Tibial artery (tissue), 4 donors: ENCODE measurements at places on chromosomes 2 and 18.

DNA sequence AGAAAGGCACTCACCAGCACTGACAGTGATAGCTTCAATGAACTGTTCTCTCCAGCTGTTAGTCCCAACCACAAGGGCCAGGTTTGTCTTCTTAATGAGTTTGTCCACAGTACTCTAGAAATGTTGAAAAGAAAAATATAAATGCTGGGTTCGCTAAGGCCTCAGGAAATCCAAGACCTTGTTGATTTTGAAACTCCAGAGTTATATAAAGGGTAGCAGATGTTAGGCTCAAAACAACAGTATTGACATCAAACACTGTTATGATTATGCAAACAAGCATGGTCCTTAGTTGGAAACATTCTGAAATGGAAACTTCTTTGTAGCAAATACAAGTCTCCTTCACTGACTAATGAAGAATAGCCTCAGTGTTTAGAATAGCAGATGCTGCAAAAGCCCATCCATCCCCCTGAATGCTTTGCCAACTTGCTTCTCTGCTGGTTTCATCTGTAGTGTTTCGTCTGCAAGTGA lies 291.1 kb downstream of the SLC8A1 start:
- no peak overlapping the region for H3K4me3 ChIP-seq
- no peak for DNase-seq
- H3K27me3 ChIP-seq, result no peaks in the 10 kb centered on the region
- no peak overlapping the region for H3K27ac ChIP-seq

GRCh38 chr2:100944617-100945432 lies 57.3 kb upstream of the RPL31 start:
- H3K27ac ChIP-seq, result no peak overlapping the region
- H3K4me1 ChIP-seq, result no peaks in the 10 kb centered on the region
- H3K4me3 ChIP-seq, result no peak overlapping the region

DNA sequence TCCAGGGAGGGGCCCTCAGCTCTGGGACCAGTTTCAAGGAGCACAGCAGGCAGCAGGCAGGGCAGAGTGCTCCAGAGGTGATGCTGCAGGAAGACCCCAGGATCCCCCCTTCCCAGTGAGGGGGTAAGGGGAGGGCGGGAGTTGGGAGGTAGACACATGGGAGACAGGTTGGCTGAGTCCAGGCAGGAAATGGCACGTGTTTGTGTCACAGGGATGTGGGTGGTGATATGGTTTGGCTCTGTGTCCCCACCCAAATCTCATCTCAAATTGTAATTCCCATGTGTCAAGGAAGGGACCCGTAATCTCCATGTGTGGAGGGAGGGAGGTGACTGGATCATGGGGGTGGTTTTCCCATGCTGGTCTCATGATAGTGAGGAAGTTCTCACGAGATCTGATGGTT lies 25.2 kb upstream of the OTOS start:
- H3K27me3 ChIP-seq, result no peaks in the 10 kb centered on the region
- H3K36me3 ChIP-seq, result no peaks in the 10 kb centered on the region
- H3K27ac ChIP-seq, result no peak overlapping the region
- DNase-seq, result peak; percentile 47
- no peak overlapping the region for H3K4me3 ChIP-seq
- no peaks in the 10 kb centered on the region for H3K4me1 ChIP-seq

GRCh38 chr18:2135309-2135708 lies 436.0 kb downstream of the METTL4 start:
- H3K4me3 ChIP-seq, result no peak overlapping the region
- no peak for DNase-seq
- no peaks in the 10 kb centered on the region for H3K36me3 ChIP-seq
- no peak overlapping the region for H3K27ac ChIP-seq
- H3K4me1 ChIP-seq, result no peaks in the 10 kb centered on the region
- H3K27me3 ChIP-seq, result no peaks in the 10 kb centered on the region

DNA sequence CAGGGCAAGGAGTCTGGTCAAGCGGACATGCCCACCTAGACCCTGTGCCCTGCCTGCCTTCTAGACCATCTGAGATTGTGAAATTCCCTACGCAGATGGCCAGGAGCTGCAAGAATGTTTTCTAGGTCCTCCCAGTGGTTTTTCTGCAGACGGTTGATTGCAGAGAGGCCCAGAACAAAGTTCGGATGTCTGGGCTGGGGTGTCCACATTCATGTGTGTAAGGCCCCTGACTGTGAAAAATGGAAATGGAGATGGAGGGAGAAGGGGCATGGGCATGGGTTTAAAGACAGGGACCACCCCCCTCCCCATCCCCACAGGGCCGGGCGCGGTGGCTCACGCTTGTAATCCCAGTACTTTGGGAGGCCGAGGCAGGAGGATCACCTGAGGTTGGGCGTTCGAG lies 11.8 kb downstream of the ARHGAP25 start:
- H3K4me1 ChIP-seq, result no peaks in the 10 kb centered on the region
- DNase-seq, result no peak
- no peak overlapping the region for H3K27ac ChIP-seq
- no peak overlapping the region for H3K4me3 ChIP-seq
- no peaks in the 10 kb centered on the region for H3K27me3 ChIP-seq
- no peaks in the 10 kb centered on the region for H3K36me3 ChIP-seq

- peak overlapping the region; percentile 99 for H3K4me3 ChIP-seq
- peak overlapping the region; percentile 84 for H3K27ac ChIP-seq
- no peaks in the 10 kb centered on the region for H3K27me3 ChIP-seq
- no peak for DNase-seq
- H3K36me3 ChIP-seq, result no peaks in the 10 kb centered on the region
Measured at GRCh38 chr2:65055422-65056214, 598 bp upstream of the CEP68 start.

DNA sequence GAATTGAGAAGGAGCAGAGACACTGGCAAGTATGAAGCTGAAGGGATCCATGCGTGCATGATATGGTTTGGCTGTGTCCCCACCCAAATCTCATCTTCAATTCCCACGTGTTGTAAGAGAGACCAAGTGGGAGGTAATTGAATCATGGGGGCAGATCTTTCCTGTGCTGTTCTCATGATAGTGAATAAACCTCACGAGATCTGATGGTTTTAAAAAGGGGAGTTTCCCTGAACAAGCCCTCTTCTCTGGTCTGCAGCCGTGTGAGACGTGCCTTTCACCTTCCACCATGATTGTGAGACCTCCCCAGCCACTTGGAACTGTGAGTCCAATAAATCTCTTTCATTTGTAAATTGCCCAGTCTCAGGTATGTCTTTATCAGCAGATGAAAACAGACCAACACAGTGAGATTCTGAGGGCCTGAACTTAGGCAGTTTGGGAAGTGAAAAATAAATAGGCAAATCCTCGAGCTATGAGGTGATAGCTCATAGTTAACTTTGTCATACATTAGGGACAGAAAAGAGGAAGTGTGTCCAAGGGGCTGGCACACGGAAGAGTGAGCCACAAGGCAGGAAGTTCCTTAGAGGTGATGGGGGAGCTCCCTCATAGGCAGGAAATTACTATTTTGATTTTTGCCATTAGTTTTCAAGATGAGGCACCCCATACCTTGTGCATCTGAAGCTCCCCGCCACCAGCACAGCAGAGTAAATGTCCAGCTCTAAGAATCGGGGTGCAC lies 658.8 kb upstream of the ID2 start:
- no peaks in the 10 kb centered on the region for H3K27me3 ChIP-seq
- no peaks in the 10 kb centered on the region for H3K36me3 ChIP-seq
- DNase-seq, result no peak
- H3K4me1 ChIP-seq, result no peaks in the 10 kb centered on the region
- no peak overlapping the region for H3K4me3 ChIP-seq
- no peak overlapping the region for H3K27ac ChIP-seq

DNA sequence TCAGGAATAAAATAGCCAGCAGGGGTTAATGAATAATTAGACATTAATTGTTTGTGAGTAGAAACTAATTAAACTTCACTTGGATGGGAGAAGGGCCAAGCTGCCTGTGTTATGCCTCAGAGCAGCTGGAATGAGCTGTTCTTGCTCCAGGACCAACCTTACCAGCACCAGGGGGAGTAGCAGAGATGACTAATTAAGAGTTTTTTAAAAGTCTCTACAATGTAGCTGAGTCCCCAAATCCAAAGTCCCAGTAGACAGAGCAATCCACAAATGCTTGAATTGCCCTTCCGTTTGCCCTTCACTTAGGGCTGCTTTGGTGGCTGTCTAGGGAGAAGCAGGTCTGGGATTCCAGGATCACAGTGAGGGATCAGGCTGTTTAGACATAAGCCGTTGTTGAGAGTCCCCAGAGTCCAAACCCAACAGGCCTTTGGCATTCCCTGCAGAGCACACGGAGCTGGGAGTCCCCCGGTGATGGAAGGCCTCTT lies 59.4 kb downstream of the RHOB start:
- H3K36me3 ChIP-seq, result no peaks in the 10 kb centered on the region
- no peaks in the 10 kb centered on the region for H3K27me3 ChIP-seq
- H3K4me1 ChIP-seq, result no peaks in the 10 kb centered on the region
- no peak overlapping the region for H3K4me3 ChIP-seq

DNA sequence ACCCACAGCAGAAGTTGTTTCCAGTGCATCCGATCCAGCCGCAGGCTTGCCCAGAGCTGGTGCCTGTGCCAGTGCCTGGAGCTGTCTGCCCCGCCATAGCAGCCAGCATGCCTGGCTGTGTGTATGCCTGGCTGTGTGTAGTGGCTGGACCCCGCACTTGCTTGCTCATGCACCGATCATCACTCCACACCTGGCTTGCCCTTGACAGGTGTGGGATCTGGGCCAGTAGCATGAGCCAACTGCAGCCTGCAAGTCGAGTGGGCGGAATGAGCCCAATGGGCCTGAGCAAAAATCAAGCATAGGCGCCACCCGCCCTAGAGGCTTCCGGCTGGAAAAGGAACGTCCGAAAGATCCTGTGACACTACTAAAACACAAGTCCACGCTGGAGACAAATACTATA lies 74.5 kb downstream of the EPB41L3 start:
- no peak overlapping the region for H3K4me3 ChIP-seq
- H3K36me3 ChIP-seq, result no peaks in the 10 kb centered on the region
- H3K27ac ChIP-seq, result no peak overlapping the region
- no peaks in the 10 kb centered on the region for H3K27me3 ChIP-seq

DNA sequence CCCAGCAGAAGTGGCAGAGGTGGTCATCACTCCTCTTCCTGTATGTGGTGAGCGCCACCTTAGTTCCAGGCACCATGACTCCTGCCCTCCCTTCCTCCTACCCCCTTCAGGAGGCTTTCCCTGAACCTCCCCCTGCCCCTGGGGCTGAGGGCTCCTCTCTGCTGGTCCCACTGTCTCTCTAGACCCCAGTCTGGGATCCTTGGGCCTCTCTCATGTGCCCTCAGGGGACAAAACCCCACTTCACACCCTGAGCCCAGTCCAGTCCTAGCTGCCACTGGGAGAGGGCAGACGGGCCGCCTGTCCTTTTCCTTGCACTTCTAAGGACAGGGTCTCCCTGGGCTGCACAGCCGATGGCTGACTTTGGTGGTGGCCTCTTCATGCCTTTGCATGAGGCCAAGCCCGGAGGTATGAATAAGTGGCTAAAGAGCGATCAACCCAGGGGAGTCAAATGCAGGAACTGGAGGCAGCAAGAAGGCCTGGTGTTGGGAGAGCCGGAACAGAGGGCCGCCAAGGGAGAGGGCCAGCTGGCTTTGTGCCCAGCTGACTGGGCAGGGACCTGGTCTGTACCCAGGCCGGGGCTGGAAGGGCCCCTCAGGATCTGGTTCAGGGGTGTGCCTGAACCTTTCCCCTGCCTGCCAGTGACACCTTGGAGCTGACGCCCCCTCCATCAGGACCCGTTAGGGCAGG lies 29.5 kb downstream of the GLI2 start:
- DNase-seq, result peak; percentile 50
- H3K36me3 ChIP-seq, result no peaks in the 10 kb centered on the region
- no peaks in the 10 kb centered on the region for H3K4me1 ChIP-seq
- no peaks in the 10 kb centered on the region for H3K27me3 ChIP-seq
- peak overlapping the region; percentile 17 for H3K27ac ChIP-seq
